NCI-H226 (cell line): ENCODE measurements at places on chromosomes 2 and 18.

DNA sequence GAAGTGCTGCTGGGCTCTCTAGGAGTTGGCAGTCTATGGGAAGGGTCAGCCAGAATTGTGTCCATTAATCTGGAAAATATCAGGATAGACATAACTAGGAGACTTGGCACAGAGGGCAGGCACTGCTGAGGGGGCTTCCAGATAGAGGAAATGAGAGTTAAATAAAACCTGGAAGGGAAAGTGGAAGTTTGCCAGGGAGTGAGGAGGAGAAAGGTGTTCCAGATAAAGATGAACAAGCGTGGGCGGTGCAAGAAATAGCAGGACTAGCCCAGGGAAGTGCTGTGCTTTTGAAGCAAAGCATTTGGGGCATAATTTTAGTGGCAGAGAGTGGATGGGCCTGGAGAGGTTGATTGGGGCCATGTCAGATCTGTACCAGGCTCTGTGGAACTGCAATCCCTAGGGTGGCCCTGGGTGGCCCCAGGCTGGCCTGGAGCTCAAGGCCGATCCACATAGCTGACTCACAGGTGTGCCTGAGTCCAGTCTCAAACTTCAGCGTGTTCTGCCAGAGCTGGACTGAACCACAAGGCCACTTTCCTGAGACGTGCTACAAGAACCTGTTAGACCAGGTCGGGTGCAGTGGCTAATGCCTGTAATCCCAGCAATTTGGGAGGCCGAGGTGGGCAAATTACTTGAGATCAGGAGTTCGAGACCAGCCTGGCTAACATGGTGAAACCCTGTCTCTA lies 26.9 kb downstream of the GALM start:
- peak; percentile 35 for DNase-seq

DNA sequence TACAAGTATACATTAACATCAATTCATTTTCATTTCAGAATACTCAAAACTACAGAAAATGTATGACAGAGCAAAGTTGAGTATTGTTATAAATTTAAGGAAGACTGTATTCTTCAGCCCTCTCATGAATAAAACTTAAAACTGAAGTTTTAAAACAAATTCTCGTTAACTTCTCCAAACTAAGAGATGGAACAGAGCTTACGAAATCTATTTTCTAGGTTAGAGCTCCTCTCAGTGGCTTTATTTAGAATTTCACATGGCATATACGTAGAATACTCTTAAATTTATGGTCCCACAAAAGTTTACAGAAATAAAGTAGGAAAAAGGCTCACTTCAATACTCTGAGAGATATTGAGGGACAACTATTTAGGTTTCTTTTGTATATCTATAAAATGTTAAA lies 612.1 kb downstream of the KCNJ3 start:
- peak; percentile 4 for DNase-seq

DNA sequence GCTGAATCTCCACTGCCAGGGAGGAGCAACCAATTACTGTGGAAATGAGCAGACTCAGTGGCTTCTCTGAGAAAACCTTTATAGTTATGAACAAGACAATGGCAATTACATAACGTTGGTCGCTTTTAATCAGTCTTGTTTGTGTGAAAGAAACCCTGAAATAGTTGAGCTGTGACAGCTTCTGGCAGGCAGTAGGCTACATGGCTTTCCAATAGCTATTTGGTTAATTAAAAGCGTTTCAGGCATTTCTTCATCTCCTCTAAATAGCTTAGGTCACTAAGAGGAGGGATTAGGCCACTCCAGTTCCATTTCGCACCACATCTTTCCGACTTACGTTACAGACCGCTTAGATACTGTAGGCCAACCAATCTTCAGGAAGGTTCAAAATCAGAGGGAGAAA lies 794.4 kb upstream of the ID2 start:
- no peak for DNase-seq

DNA sequence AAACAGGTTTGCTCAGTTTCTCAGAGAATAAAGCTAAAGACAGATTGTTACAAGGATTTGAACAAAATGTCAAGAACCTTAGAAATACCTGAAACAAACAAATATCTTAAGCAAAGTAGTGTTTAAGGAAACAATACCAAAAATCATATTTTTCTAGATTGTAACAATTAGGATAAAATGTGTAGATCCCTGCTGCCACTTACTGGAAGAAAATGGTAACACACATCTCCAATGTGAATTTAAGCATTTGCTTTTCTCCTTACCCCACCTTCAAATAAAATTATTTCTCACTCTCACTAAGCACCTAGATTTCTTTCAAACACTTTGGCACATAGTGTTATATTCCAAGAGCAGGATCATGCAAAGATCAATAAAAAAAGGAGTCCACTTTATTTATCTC lies 34.9 kb downstream of the SUCLG1 start:
- DNase-seq: no peak

DNA sequence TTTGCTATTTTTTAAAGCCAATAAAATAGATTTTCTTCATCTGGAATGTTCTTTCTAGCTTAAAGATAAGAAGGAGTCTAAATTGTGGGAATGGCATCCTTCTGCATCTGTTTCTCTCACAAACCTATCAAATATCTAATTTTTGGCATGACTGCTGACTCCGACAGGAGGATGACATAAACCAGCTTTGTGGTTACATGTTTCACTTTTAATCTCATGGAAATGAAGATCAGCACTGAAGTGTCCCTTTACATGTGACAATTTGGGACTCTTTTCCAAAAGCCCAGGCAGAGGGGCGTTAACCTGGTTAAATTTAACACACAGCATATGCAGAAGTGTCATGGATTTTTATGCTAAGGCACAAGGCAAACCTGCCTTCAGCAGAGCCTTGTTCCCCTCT lies 694.7 kb downstream of the ARHGAP15 start:
- DNase-seq: no peak

GRCh38 chr2:210442878-210443277 lies 33.7 kb downstream of the LANCL1 start:
- DNase-seq: no peak

GRCh38 chr2:228841877-228842276 lies 429.2 kb downstream of the PID1 start:
- DNase-seq: peak; percentile 79

DNA sequence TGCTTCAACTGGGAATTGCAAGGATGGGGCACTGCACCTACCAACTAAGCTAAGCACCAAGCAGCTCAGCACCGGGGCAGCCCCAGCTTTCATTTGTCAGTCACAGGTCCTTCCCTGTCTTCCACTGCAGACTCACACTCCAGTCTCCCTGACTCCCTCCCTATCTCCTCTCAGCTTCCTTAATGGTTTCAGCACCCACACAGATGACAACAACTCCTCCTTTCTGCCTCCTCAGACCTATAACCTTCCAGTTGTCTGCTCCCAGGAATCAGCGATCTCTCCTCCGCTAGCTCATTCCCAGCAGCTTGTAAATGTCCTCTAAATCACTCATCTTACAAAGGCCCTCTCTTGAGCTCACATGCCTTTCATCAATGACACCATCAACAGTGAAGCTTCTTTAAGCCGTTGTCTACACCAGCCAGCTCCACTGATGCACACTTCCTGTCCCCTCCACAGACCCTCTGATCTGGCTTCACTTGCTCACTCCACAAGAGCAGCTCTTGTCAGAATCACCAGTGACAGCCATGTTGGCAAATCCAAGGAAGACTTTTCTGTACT lies 32.1 kb downstream of the CLASP1 start:
- DNase-seq: no peak

GRCh38 chr18:50656396-50656795 lies 96.5 kb downstream of the MAPK4 start:
- DNase-seq: no peak

GRCh38 chr2:6880200-6880733 lies 2.7 kb downstream of the RSAD2 start:
- DNase-seq: no peak

- DNase-seq: no peak
Observed at GRCh38 chr2:127582863-127583861, 47.7 kb downstream of the MYO7B start.
